Stimulated activated CD8-positive, alpha-beta memory T cell treated with anti-CD3 and anti-CD28 coated beads, Interleukin-15, amount 100 ng/mL, for 48 hours (primary cell): ENCODE measurements at places on chromosomes 7 and 10.
A peak's percentile ranks its signal among the peaks of the same experiment; 100 is the strongest.

DNA sequence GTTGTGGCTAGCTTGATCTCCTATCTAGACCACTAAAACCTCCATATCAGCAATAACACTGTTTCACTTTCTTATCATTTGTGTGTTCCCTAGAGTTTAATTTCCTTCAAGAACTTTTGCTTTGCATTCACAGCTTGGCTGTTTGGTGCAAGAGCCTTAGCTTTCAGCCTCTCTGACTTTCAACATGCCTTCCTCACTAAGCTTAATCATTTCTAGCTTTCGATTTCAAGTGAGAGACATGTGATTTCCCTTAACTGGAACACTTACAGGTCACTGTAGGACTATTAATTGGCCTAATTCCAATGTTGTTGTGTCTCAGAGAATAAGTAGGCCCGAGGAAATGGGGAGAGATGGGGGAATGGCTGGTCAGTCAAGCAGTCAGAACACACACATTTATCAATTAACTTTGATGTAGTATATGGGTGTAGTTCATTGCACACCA, 10.6 kb upstream of the BPGM start:
- no peak for DNase-seq

- DNase-seq: no peak
These were observed 5.5 kb downstream of the PRKAR2B start for GRCh38 chr7:107049971-107050532.

- DNase-seq: no peak
These were observed 1.8 kb downstream of the FRAT2 start for GRCh38 chr10:97332591-97333350.

DNA sequence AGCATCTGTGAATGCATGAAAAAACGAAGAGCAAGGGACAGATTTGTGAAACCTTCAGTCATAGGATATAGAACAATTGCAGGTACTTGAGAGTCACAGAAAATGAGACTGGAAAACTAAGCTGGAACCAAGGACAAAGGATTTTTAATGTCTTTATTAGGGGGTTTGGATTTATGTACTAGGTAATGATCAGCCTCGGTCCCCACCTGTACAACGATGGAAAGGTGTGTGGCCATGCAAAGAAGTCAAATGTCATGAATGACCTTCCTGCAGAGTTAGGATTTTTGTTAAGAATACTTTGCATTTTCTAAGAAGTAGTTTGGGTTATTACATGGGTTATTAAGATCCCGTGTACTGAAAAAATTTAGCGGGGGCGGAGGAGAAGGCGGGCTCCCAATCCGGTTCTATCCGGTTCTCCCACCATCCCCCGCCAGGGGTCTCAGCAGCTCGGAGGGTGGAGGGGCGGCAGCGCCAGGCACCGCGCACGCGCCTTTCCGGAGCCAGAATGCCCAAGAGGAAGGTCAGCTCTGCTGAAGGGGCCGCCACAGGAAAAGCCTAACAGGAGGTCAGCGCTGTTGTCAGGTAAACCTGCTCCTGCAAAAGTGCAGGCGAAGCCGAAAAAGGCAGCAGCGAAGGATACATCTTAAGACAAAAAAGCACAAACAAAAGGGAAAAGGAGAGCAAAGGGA, 327.5 kb upstream of the PLXDC2 start:
- no peak for DNase-seq

DNA sequence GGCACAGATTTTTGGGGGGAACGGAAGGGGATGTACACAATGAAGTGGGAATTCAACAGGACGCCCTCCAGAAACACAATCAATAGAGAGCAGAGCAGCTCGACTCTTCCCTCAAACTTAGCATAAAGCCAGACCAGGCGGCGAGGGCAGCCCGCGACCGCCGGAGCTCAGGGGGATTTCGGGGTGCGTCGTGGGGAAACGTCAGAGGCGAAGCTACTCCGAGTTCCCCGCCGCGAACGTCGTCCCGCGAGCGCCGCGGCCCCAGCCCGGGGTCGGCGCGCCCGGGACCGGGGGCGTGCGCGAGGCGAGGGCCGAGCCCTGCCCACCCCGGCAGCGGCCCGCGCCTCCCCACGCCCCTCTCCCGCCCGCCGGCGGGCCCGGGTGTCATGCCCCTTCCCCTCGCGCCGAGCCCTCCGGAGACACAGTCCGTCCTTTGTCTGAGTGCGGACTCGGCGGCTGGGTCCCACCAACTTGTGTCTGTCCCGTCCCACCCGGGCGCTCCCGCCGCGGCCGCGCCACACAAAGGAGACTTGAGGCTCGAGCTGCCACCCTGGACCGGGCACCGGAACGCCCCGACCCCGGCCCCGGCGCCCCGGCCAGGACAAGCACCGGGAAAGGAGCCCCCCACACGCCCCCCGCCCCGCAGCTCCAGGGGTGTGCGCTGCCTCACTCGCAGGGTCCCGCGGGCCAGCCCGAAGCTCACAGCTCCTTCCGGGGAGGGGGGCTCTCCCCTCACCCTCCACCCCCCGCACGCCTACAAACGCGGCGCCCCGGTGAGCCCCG, 634 bp downstream of the EZH2 start:
- DNase-seq: peak; percentile 36
